Activated naive CD8-positive, alpha-beta T cell treated with anti-CD3 and anti-CD28 coated beads, Interleukin-2, amount 50 U/mL, for 24 hours (primary cell): ENCODE measurements at places on chromosomes 6 and 20.

DNA sequence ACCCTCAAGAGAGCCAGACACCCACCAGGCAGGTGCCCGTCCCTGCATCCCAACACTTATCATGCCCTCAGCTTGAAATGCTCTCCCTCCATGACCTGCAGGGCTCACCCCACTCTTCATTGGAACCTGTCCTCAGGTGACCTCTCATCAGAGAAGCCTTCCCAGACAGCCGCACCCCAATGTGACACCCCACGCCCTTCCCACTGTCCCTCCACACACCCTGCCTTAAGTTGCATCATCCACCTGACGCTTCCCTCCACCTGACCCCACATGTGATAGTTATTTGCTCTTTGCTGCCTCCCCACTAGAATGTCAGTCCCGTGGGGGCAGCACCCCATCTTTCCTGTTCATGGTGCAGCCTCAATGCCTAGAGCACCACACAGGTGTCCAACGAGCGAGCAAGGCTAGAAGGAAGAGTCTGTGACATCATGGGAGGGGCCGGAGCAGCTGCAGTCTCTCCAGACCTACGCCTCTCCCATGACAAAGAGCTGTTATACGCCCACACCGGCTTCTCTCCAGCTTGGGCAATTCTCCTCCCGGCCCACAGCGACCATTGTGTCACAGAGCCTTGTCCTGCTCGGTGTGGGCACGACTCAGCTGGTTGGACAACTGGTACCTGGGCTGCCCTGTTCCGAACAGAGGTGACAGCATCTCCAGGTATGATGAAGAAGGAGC lies 58.2 kb downstream of the NFATC2 start:
- peaks cover 88% of the 10 kb centered on the region for H3K4me1 ChIP-seq
- peak overlapping the region; percentile 75 for H3K27ac ChIP-seq
- H3K4me3 ChIP-seq = no peak overlapping the region
- no peaks in the 10 kb centered on the region for H3K27me3 ChIP-seq
- no peak for DNase-seq
- peaks cover 54% of the 10 kb centered on the region for H3K36me3 ChIP-seq

GRCh38 chr6:11606332-11606731 lies 68.8 kb downstream of the TMEM170B start:
- no peaks in the 10 kb centered on the region for H3K36me3 ChIP-seq
- H3K27ac ChIP-seq = no peak overlapping the region
- H3K27me3 ChIP-seq = peaks cover 11% of the 10 kb centered on the region
- no peaks in the 10 kb centered on the region for H3K4me1 ChIP-seq

DNA sequence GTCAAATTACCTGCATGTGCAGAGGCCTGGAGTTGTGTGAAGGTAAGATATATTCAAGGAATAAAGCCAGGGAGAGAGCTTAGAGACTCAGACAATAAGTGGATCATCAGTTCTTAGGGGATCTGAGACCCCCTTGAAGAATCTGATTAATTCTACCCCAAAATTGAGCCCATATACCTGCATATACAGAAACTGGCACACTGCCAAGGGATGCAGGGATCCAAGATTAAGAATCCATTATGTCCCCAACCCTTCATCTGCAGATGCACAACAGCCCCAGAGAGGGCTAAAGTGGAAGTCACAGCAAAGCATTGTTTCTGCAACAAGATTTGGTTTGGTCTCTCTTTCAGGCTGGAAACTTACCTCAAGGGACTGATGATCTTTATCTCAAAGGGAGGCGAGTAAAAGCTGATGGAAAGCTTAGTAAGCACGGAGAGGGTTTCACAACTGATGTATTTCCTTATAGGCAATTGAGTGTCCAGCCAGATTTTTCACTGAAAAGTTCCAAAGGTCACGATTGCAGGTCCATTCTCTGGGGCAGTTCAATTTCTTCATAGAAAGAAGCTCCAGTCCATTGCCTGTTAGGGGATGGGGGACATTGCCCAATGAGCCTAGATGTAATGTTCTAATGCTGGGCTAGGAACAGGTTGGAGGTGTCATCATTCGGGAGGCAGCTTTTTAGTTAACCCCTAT lies 20.9 kb upstream of the STK35 start:
- no peak overlapping the region for H3K4me3 ChIP-seq
- peaks cover 32% of the 10 kb centered on the region for H3K27me3 ChIP-seq
- H3K36me3 ChIP-seq = no peaks in the 10 kb centered on the region
- no peak overlapping the region for H3K27ac ChIP-seq
- DNase-seq = no peak

DNA sequence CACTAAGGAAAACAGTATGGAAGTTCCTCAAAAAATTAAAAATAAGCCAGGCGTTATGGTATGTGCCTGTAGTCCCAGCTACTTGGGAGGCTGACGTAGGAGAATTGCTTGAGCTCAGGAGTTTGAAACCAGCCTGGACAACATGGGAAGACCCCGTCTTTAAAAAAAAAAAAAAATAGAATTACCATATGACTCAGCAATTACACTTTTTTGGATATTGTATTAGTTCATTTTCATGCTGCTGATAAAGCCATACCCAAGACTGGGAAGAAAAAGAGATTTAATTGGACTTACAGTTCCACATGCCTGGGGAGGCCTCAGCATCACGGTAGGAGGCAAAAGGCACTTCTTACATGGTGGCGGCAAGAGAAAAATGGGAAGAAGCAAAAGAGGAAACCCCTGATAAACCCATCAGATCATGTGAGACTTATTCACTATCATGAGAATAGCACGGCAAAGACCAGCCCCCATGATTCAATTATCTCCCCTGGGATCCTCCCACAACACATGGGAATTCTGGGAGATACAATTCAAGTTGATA lies 10.8 kb upstream of the SMIM29 start:
- H3K36me3 ChIP-seq = no peaks in the 10 kb centered on the region
- no peak overlapping the region for H3K27ac ChIP-seq
- DNase-seq = no peak
- no peak overlapping the region for H3K4me3 ChIP-seq
- H3K4me1 ChIP-seq = no peaks in the 10 kb centered on the region
- no peaks in the 10 kb centered on the region for H3K27me3 ChIP-seq

GRCh38 chr6:1163501-1163900 lies 148.4 kb upstream of the FOXQ1 start:
- no peak for DNase-seq
- H3K27ac ChIP-seq = no peak overlapping the region
- no peaks in the 10 kb centered on the region for H3K4me1 ChIP-seq
- H3K27me3 ChIP-seq = peaks cover 15% of the 10 kb centered on the region
- no peaks in the 10 kb centered on the region for H3K36me3 ChIP-seq

- H3K4me3 ChIP-seq = no peak overlapping the region
- H3K36me3 ChIP-seq = no peaks in the 10 kb centered on the region
- H3K27ac ChIP-seq = no peak overlapping the region
- H3K4me1 ChIP-seq = no peaks in the 10 kb centered on the region
- DNase-seq = no peak
- H3K27me3 ChIP-seq = no peaks in the 10 kb centered on the region
Measured at GRCh38 chr6:82614518-82614917, 250.9 kb downstream of the TPBG start.

DNA sequence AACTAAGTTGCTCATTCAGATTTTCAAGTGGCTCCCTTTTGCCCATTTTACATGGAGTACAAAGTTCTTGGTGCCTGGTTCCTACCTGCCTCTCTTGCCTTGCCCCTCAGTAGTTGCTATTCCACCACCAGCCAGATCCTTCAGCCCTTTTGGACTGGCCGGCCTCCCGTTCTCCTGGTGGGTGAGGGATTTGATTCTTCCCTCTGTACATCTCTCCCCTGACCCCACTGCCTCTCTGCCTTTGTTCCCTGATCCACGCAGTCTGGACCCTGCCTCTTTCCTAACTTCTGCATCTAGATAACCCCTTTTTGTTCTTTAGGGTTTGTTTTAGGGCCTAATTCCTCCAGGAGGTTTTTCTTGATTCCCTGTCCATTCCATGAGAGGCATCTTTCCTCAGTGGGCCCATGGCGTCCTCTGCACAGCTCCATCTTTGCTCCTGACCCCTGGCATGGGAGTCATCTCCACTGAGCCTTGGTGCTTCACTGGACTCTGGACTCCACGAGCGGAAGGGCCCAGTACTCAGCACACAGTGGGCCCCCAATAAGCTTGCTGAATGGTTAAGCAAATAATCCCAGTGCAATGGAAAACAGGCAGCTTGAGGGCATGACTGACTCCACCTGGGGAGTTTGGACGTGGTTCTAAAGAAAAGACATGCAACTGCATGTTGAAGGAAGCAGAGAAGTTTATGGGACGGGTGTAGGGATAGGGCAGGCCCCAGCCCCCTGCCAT lies 309.3 kb upstream of the SUPT3H start:
- H3K36me3 ChIP-seq = peaks cover 2% of the 10 kb centered on the region
- H3K4me1 ChIP-seq = peaks cover 11% of the 10 kb centered on the region
- H3K27me3 ChIP-seq = peaks cover 2% of the 10 kb centered on the region
- peak overlapping the region; percentile 8 for H3K27ac ChIP-seq

DNA sequence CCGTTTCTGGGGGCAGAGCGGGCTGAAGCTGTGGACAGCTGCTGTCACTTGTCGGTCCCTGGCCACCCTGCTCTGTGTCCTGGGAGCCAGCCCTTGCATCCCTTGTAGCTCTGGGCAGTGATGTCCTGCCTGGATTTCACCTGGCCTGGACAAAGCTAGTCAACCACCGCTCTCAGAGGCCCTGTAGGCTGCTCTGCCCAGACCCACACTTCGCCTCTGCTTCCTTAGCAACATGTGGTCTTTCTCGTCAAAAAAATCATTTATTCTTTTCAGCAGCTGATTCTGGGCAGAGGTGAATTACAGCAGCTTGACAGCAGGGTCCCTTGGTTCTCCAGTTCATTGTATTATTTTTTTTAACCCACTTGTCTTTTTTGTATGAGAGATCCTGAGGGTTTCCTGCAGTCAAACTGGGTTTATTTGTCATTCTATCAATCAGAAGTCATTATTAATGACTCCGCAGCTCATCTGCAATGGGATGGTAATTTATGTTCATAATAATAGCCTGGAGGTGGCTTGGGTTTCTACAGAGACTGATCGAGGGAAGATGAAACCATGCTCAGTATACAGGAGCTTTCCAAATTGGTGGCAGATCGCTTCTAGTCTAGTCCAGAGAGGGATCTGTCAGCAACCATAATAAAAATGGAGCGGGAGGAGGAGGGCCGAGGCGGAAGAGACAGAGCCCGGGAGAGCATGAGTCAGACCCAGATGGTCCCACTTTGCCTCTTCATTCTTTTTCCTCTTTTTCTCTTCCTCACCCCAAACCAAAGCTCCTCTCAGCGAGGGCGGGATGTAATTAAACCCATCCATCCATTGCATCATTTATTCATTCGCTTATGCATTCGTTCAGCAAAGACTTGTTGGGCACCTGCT lies 22.4 kb downstream of the EDN3 start:
- H3K36me3 ChIP-seq = no peaks in the 10 kb centered on the region
- H3K27me3 ChIP-seq = no peaks in the 10 kb centered on the region
- no peak overlapping the region for H3K4me3 ChIP-seq
- DNase-seq = no peak
- H3K4me1 ChIP-seq = no peaks in the 10 kb centered on the region
- H3K27ac ChIP-seq = no peak overlapping the region

GRCh38 chr6:56849896-56850295 lies 105.0 kb upstream of the BEND6 start:
- no peak overlapping the region for H3K4me3 ChIP-seq
- peaks cover 55% of the 10 kb centered on the region for H3K27me3 ChIP-seq
- H3K27ac ChIP-seq = no peak overlapping the region
- DNase-seq = no peak

DNA sequence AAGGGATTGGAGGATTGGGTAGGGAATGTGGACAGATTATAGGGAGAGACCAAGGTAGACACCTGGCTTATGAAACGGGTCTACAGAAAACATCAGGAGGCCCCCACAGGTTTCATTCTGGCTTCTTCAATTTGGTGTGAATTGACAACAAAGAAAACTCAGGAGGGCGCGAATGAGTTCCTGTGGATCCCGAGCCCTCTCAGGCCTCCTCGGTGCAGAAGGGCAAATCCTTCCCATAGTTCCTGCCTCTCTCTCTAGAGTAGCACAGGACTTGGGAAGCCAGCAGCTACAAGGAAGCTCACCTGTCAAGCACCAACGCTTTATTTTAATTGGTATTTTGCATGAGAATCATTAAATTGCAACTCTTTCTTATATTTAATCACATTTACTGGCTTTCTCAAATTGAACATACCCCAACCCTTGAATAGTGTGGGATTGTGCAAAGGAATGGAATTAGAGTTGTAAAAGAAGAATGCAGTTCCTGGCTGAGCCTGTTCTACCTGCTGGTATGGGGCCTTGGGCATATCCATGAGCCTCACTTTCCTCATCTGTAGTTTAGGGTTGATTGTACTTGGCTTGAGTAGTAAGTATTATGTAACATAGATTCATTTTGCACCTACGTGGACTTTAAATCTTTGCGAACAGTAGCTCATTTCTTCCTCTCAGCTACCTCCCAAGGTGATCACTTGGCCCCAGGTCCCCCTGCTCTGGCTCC lies 56.4 kb upstream of the PHACTR2 start:
- no peaks in the 10 kb centered on the region for H3K27me3 ChIP-seq
- H3K4me3 ChIP-seq = no peak overlapping the region
- H3K4me1 ChIP-seq = peaks cover 18% of the 10 kb centered on the region
- no peaks in the 10 kb centered on the region for H3K36me3 ChIP-seq

DNA sequence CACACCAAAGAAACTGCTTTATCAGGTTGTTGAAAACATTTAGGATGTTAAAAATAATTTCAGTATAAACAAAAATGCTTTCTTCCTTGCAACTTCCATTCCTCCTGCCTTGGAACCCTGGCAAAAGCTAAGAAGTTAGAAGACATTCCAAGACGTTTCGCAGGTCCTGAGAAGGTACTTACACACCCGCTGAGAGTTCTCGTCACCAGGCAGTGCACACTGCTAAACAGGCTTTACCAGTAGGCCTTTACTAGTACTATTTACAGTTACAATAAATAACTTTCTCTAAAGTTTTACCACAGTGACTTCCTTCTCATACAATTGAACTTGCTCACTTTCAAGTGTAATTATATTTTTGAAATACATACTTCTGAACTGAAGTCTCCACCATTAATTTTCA lies 81.4 kb upstream of the RPS6KA2 start:
- no peaks in the 10 kb centered on the region for H3K27me3 ChIP-seq
- no peak overlapping the region for H3K27ac ChIP-seq
- DNase-seq = no peak
- no peak overlapping the region for H3K4me3 ChIP-seq
- H3K4me1 ChIP-seq = no peaks in the 10 kb centered on the region

GRCh38 chr20:33629979-33630378 lies 32.1 kb upstream of the C20orf144 start:
- H3K27ac ChIP-seq = peak overlapping the region; percentile 37
- H3K4me1 ChIP-seq = peaks cover 3% of the 10 kb centered on the region
- no peaks in the 10 kb centered on the region for H3K27me3 ChIP-seq
- DNase-seq = no peak
